ENCODE measurements at places on chromosomes 6 and 20.

GRCh38 chr20:46552460-46553420, 2.3 kb upstream of the OCSTAMP start:
- DNase-seq, result no peak

GRCh38 chr6:37942606-37943376, 123.3 kb downstream of the ZFAND3 start:
- DNase-seq, result no peak

DNA sequence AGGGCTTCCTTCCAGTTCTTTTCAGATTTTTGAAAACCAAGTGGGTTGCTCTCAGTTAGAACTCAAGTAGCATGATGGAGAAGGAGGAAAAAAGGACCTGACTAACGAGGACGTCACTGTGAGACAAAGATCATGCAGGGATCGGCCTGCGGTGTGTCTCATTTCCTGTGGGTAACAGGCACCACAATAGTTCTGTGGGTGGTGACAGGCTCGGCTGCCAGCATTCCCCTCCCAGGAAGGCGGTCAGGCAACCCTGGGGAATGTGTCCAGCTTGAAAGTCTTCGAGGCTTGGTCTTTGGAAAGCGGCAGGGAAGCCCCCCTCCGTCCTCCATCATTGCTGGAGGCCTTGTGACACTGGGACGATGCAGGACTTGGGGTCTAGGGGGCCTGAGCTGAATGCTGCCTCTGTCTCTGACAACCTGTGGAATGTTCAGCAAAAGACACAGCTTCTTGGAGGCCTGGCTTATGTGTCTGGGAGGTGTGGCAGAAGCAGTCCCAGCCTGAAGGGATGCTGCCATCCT, 121.0 kb downstream of the BCAS1 start:
- DNase-seq, result no peak

DNA sequence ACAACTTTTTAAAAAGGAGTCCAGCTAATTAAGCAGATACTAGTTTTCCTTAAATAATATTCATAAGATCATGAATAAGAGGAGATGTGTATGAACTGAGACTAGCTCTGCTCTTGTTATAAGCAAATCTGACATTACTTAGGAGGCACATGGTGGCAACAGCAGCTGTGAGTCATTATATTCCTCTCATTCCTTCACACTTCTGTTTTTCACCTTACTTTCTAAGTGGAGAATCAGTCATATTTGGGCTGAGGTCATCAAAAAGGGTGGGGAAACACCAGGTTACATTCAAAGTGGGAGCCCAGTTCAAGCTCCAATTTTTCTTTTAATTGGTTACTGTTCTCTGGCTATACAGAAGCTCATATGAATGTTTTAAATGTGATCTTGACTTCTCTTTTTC, 6.0 kb upstream of the RIPPLY2 start:
- DNase-seq, result no peak

- no peak for DNase-seq
Measured at GRCh38 chr6:159645640-159646039, 47.4 kb downstream of the SOD2 start.

DNA sequence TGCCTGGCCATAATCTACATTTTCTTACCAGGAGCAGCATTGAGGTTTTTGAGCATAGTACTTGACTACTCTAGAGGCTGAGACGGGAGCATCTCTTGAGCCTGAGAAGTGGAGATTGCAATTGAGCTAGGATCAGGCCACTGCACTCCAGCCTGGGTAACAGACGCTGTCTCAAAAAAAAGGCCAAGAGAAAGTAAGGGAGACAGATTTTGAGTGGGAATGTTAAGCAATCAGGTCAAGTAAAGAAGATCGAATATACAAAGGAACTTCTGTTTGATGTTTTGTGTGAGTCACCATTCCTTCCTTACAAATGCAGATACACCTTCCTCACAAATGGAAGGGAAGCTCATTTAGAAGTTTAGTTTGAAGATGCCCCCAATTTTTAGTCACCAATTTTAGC, 4.4 kb downstream of the PNRC1 start:
- DNase-seq, result no peak

- no peak for DNase-seq
Measured at GRCh38 chr6:131765081-131765803, 42.6 kb upstream of the ENPP1 start.

DNA sequence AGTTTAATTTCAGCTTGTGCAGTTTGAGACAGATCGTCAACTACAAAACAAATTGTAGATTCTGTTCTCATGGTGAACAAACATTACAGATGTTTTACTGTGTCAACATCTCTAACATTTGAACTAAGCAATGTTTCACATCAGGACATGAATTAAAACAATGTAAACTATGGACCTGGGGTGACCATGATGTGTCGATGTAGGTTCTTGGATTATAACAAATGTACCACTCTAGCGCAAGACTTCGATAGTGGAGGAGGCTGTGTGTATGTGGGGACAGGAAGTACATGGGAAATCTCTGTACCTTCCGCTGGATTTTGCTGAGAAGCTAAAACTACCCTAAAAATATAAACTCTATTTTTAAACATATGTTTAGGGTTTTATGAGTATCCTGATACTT, 17.1 kb downstream of the HIVEP2 start:
- no peak for DNase-seq
